ENCODE measurements at places on chromosomes 3 and 15. TPM values are rescaled to one million over a fixed set of nuclear protein-coding genes. Genes with fewer than 3 reads are reported as not detected.

DNA sequence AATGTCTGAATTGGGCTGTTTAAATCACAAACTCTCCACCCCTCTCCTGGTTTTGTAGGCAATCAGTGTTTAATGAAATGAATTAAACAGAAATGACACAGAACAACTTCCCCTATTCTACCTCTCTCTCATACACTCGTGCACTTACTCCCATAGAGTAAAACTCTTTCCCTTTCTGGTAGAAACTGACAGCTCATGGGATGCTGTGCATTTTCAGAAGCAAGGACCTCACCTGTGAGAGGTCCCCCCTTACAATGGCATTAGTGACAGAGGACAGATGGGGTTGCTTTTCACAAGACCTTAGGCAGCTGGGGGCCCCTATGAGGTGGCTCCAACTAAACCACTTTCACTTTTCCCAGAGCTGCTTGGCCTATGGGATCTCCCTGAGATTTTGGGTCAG is 31.9 kb downstream of the PARP16 start:
- no peaks in the 10 kb centered on the region for H3K36me3 ChIP-seq
- no peaks in the 10 kb centered on the region for H3K27me3 ChIP-seq
- no peaks in the 10 kb centered on the region for H3K4me1 ChIP-seq
- DNase-seq = no peak
- H3K27ac ChIP-seq = no peak overlapping the region
- no peak overlapping the region for H3K4me3 ChIP-seq

EPHA3 gene
- 0.33 TPM for total RNA-seq

SLC9A9 gene
- 1.1 TPM for total RNA-seq

SCG3 gene
- 42.4 TPM for total RNA-seq

DNA sequence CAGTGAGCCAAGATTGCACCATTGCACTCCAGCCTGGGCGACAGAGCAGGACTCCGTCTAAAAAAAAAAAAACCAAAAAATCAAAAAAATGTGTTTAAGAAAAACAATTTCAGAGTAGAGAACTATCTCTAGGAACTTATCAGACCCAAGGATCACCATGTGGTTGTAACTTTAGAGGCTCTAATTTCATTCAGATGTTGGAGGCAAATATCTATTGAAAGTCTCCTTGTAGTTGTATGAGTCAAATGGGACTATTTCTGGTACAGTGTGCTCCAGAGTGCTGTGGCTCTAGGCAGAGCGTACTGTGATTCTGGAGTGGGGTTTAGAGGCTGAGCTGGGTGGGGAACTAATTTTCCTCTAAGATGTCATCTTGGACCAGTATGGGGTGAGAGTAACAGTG is 398.7 kb downstream of the SHQ1 start:
- peaks cover 2% of the 10 kb centered on the region for H3K4me1 ChIP-seq
- no peak overlapping the region for H3K27ac ChIP-seq
- peaks cover 13% of the 10 kb centered on the region for H3K27me3 ChIP-seq
- no peak for DNase-seq
- 0 out of 2 replicates have a peak, but pooled peaks cover 2% of the 10 kb centered on the region for H3K36me3 ChIP-seq
